Activated T-cell treated with anti-CD3 and anti-CD28 coated beads for 1 hour (primary cell): ENCODE measurements at places on chromosomes 12 and 14.

GRCh38 chr12:123267991-123268843 lies 3.4 kb downstream of the CDK2AP1 start:
- DNase-seq = no peak

DNA sequence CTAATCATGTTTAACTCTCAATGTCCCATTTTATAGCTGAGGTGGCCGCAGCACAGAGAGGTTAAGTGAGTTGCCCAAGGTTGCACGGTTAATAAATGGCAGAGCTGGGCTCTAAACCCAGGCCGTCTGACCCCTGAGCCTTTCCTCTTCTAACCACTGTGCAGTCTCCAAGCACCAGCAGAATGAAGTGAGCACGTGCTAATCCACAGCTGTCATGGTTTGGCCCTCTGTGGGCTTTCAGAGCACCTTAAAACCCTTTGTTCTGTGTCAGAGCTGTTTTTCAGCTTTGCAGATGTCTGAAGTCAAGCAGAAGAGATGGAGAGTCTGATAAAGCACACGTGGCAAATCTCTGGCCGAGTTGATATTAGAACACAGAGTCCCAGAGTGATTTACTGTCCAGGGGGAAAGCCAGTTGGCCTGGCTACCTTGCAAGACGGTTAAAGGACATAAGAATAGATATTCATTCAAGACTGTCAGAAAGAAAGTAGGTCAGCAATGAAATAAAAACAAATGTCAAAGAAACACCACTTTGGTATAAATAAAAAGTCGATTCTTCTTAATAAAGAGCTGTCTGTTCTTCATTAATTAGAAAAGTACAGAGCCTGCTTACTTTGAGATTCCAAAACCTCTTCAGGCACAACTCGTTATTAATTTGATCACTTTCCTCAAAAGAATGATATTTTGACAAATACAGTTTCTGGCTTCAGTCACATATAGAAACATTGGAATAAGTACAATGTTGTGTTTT lies 107.3 kb downstream of the CRADD start:
- no peak for DNase-seq

GRCh38 chr14:22692194-22692593 lies 48.0 kb upstream of the OR6J1 start:
- no peak for DNase-seq

DNA sequence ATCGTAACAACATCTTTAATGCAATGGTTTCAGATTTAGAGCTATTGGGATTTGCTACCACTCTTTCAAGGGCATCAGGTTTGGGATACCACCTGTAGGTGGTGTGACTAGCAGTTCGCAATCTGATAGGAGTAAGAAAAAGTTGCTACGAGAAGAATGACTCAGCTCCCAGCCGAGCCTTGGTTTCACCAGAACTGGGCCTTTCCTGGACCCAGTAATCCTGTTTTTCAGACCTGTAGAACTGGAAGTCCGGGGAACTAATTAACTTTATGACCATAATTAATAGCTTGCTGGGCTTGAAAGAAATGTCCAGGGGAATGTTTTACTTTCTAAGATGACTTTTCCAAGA lies 770 bp downstream of the ABHD4 start:
- DNase-seq = no peak

- DNase-seq = no peak
These were observed 121.6 kb downstream of the LLPH start for GRCh38 chr12:66008985-66009384.

- no peak for DNase-seq
These were observed 6.3 kb downstream of the LRRC74A start for GRCh38 chr14:76832503-76832988.

- DNase-seq = no peak
These were observed 142.1 kb downstream of the KIF21A start for GRCh38 chr12:39300799-39301198.

DNA sequence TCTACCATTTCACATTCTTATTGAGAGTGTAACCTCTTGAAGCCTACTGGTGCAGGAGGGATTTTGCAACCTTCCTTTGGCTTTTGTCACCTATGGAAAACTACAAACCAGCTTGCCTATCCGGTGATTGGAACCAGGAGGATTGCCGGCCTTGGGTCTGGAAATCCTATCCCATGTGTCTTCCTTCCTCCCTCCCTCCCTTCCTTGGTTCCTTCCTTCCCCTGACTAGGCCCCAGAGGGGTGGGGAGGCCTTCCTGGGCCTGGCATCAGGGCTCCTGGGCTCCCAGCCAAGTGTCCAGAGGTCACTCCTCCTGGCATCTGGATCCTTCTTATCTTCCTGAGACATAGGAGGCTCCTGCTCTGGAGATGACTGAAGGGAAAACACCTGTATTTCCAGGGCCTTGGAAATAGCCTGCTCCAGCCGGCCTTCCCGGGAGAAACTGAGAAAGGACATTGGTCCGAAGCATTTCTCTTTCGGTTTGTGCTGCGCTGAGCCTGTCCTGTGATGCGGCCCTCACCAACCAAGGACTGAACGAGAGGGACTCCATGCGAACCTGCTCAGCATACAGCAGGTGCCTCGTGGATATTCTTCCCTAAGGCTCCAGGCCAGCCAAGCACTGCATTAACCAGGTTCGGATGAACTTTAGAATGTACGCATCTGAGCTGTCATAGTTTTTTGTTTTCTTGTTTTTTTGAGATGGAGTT lies 43.4 kb downstream of the PSMA6 start:
- no peak for DNase-seq

GRCh38 chr12:71771069-71771468 lies 16.4 kb downstream of the RAB21 start:
- DNase-seq = no peak

GRCh38 chr14:96509457-96510090 lies 7.4 kb downstream of the PAPOLA start:
- DNase-seq = no peak

DNA sequence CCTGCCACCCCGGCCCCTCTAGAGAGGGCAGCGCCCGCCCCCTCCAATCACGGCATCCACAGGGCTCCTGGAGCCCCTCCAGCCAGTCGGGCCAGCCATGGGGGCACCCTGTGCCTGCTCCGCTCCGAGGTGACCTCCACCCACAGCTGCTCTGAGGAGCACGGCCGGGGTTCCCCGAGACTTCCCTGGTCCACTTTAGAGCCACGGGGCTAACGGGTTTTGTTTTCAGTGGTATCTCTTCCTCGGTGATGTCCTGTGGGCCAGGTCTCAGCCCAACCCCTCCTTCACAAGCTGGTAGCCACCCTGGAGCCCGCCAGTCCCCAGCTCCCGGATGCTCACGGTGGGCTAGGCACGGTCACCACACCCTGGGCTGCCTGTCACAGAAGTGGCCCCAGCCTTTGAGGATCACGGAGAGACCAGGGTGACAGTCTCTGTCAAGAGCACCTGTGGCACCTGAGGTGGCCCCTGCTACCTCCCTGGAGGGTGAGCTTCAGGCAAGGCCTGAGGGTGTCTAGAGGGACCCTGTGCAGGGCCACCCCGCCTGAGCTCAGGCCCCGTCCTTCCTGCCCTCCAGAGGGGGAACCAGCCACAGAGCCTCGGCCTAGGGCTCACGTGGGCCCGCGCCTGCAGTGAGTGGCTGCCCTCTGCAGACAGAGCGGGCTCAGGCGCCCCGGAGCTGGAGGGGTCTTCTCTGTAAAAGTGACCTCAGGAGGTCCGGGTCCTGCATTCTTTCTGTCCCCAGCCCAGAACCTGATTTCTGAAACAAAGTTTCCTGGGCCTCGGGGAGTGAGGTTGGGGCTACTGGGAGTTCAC lies 146.0 kb upstream of the C14orf180 start:
- DNase-seq = no peak

DNA sequence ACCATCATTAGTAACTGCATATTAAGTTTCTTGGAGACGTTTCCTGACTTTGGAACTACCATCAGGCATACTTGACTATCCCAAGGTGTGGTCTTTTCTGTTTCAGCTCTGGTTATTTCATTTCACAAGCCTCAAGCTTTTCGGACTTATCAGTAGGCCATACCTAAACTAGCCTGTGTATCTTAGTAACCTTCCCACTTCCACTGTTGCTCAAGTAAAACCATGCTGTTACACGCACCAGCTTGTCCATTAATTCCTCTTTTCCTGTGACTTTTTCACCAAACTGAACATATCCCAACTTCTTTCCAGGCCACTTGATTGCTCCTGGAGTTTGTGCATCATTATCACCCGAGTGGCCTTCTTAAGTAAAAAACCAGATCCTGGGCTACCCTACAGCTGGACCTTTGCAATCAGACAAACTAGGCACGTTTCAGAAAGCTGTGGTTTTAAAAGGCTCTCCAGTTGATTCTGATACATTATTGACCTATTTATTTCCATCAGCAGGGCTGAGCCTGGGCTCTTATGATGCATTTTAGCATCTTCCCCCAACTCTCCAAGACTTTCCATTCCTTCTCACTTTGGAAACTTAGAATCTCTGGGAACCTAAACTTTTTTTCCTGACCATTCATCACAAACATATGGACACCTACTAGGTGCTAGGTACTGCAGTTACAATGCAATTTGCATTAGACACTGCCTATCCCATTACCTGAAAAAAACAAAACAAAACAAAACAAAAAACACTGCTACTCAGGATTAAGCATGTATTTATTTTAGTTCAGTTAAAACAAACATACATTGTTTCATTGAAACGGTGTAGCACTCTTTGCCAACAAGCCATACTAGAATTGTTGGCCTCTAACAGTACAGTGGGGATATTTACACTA lies 14.9 kb downstream of the SLC38A2 start:
- no peak for DNase-seq

DNA sequence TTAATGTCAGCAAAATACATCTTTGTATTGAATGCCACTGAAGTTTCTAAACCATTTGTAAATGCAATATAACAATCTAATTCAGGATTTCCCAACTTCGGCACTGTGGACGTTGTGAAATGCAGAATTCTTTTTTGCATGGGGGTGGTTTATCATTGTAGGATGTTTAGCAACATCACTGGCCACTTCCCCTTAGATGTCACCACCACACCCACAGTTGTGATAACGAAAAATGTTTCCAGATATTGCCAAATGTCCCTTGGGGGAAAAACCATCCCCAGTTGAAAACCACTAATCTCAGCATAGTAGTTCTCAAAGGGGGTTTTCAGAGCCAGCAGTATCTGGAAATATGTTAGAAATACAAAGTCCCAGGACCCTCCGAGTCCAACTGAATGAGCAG lies 203.3 kb downstream of the NAV3 start:
- no peak for DNase-seq

DNA sequence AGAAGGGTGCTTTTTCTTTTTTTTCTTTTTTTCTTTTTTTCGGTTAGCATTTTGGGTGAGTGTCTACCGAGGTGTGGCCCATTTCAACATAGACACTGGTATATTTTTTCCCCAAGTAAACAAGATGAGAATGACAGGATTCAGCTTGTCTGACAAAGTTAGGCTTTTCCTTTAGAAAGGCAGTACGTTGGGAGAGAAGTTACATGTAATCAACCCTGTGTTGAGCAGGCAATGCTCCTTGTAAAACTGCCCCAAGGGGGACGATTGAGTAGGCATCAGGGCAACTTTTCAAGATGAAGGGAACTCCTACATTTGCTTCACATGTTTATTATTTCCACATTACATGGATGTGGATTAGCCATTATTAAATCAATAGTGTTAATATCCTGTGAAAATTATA lies 1.7 kb downstream of the EMP1 start:
- no peak for DNase-seq

GRCh38 chr14:97393244-97393643 lies 596.1 kb downstream of the VRK1 start:
- DNase-seq = no peak

- DNase-seq = no peak
These were observed 127.3 kb downstream of the RFLNA start for GRCh38 chr12:124422142-124422569.

GRCh38 chr12:69639400-69640016 lies 28.8 kb upstream of the LRRC10 start:
- DNase-seq = peak; percentile 47

- no peak for DNase-seq
These were observed 21.9 kb downstream of the KDM2B start for GRCh38 chr12:121558956-121559355.

DNA sequence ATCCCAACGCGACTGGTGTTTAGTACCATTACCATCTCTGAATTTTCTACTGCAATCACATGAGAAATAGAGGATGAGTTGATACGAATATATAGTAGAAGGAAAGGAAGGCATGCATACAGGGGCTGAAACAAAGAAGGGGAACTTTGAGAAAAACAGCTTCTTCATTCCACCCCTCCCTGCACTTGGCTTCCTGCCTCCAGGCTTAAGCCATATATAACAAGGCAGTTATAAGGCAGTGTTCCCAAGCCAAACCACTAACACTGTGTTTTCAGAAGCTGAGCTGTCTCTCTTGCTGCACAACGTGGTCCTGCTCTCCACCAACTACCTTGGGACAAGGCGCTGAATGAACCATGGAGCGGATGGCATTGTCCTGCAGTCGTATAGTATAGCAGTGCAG lies 11.0 kb downstream of the LETMD1 start:
- DNase-seq = no peak

GRCh38 chr12:111184161-111184560 lies 184.7 kb downstream of the PHETA1 start:
- DNase-seq = no peak

GRCh38 chr14:33280646-33281045 lies 342.0 kb downstream of the NPAS3 start:
- no peak for DNase-seq

GRCh38 chr12:71439362-71439612 lies 311 bp upstream of the LGR5 start:
- DNase-seq = no peak

GRCh38 chr12:3154006-3154405 lies 76.8 kb downstream of the TSPAN9 start:
- no peak for DNase-seq

DNA sequence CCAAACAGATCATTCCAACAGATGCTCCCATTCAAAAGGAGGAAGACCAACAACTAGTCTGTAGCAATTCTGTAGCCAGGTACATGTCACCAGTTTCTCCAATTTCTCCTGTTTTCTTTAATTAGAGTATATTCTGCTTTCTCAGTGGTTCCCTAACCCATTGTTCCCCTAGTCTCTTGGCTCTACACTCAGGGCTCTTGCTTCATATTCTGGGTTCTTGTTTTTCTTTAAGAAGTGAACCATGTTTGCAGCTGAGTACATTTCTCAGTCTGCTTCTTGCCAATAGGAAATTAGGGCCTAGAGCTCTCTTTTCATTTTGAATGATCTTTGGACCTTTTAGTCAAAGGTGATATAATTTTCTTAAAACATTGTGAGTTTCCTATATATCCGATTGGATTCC lies 29.4 kb upstream of the STXBP6 start:
- no peak for DNase-seq

DNA sequence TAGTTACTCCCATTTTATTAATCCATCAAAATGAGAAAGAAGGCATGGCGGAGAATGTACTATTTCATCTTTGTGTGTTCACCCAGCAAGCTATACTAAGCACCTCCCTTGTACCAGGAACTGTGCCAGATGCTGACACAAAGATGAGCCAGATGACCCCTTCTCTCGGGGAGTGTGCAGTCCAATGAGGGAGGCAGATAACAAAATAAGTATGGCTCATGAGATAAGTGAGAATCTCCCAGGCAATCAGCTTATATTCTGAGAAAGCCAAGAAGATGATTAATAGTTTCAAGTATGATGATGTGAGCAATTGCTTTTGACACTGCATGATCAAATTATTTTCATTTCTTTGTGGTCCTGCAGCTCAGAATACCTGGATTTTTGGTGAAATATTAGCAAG lies 1.3 kb upstream of the TMEM233 start:
- no peak for DNase-seq
